ENCODE measurements at places on chromosomes 12 and 14.

- DNase-seq, result no peak
Observed at GRCh38 chr14:55508676-55509075, 68.3 kb upstream of the TBPL2 start.

- DNase-seq, result no peak
Observed at GRCh38 chr14:26873362-26873960, 275.6 kb upstream of the NOVA1 start.

- DNase-seq, result peak; percentile 47
Observed at GRCh38 chr12:6323340-6323994, 13.0 kb downstream of the PLEKHG6 start.

- DNase-seq, result no peak
Observed at GRCh38 chr14:35631071-35631805, 97.3 kb downstream of the INSM2 start.

DNA sequence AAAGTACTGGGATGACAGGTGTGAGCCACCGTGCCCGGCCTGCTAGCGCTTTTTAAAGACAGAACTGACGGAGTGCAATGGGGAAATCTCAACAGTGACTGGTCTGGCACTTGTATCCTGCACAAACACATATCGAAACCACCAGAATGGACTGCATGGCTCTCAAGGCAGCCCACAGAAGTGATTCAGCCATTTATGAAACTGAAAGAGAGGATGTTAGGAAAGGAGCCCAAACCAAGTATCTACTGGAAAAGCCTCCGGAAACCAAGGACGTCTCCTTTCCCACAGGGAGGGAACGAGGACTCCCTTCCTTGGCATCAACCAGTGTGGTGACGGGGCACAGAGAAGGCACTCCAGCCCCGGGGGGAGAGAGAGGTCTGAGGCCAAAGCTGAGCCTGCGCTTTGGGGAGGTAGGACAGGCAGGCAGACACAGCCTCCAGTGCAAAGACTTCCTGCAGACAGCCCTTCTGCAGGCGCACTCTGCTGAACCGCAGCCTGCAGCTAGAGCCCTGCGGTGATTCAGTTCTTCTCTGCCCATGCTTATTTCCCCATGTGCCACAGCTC is 16.5 kb downstream of the SLC15A4 start:
- DNase-seq, result no peak

Measured in neural crest cell (in vitro differentiated cells).